Fibroblast of skin of right quadriceps (primary cell): ENCODE measurements at places on chromosomes 7 and 10.

DNA sequence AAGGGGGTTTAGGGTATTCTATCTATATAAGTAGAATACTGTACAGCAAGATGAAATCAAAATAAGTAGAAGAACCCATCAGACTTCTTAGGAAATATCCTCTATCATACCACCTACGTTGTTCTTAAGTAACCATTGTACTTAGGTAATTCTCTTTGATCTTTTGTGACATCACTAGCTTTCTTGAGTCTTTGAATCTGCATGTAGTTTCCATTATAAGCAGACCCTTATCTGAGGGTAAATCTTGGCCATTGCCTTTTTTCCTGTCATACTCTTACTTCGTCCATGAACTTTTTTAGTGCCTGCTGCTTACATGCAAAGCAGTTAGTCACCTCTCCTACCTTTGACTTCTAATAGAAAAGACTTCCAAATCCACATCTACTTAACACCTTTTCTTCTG lies 49.0 kb downstream of the WAC start:
- DNase-seq: no peak

DNA sequence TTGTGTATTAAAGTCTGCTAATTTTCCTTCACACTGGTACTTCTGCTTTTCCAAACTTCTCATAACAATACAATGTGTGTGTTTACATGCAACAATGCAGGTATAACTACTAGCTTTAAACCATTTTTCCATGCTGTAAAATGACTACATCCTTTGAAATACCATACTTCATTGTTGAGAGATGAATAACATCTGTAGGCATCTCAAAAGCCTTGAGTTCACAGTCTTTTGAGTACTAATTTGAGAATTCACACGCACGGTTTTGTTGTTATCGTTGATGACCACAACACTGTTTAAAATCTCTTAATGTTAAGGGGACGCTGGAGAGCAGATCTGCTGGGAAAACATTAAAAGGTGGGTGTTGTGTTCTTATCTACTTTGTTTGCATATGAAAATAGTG lies 37.4 kb downstream of the SEMA3A start:
- DNase-seq: no peak

GRCh38 chr7:143458263-143458662 lies 15.0 kb downstream of the TAS2R60 start:
- peak; percentile 87 for DNase-seq

GRCh38 chr7:14836006-14836405 lies 66.5 kb downstream of the DGKB start:
- no peak for DNase-seq

DNA sequence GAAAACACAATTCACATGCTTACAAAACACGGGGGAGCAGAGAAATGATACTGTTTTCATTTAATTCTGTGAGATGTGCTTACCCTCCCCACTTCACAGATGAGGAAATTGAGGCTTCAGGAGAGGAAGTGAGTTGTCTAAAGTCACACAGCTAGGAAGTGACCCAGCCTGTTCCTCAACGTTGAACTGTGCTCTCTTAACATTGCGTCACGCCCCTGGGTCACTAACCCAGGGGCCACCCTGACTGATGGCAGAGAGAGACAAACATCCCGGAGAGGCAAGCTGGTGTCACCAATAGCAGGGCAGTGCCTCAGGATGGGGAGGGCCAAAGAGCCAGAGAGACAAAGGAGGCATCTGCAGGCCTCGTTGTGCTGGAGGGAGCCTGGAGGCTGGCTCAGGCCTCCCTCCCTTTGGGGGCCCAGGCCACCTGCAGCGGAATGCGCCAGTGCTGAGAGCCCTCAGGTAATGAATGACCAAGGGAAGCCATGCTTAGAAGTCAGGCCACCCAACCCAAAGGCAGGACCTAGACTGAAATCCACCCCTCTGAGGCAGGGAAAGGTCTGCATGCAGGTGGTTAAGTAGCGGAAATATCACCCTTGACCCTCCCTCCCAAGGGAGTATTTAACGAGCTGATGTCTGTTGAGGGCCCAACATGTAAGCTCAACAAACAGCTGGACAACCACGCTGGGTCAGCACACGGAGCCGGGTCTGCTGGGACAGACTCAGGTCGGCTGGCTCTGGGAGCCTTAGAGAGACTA lies 81.3 kb downstream of the C10orf105 start:
- no peak for DNase-seq

- DNase-seq: no peak
Observed at GRCh38 chr7:80334908-80335307, 177.0 kb downstream of the GNAT3 start.

GRCh38 chr10:129219364-129219763 lies 247.7 kb upstream of the MGMT start:
- DNase-seq: no peak

DNA sequence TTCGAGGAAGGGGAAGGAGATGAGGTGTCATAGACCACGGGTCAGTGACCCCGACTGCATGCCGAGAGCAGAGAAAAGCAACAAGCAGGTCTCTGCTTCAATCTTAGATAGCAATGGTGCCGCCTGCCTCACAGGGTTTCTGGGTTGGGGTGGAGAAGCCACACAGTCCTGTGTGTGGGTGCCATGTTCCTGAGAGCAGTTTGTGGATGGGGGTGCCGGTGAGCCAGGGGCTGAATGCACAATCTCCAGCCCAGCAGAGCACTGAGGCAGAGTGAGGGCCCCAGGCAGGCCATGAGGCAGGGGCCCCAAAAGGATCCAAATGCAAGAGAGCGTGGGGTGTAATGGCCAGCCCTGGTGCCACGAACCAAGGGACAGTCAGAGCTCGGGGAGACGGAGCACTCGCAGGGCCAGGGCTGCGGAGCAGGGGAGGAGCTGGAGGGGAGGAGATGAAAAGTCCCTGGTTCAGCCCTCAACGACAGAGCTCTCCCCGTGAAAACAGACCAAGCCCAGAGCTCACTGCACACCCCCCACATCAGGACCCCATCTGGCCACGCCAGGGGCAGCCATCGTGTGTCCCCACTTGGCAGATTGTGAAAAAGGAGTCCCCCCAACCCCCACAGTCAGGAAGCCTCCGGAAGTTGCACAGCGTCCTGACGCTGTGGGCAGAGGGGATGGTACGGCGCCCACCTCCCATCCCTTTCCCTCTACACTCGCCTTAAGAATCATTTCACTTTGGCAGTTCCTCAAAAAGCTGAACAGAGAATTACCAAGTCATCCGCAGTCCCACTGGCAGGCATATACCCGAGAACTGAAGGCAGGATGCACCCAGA lies 19.9 kb downstream of the WDR86 start:
- no peak for DNase-seq

DNA sequence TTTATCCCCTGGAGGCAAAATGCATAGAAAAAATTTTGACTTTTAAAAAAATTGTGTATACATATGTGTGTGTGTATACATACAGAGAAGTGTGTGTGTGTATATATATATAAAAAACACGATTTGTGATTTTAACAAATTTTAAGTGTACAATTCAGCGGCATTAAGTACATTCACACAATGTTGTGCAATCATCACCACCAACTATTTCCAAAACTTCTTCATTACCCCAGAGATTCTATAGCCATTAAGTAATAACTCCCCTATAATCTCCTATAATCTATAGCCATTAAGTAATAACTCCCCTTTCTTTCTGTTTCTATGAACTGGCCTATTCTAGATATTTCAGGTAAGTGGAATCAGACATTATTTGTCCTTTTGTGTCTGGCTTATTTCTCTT lies 20.7 kb upstream of the CAMK2B start:
- DNase-seq: no peak

DNA sequence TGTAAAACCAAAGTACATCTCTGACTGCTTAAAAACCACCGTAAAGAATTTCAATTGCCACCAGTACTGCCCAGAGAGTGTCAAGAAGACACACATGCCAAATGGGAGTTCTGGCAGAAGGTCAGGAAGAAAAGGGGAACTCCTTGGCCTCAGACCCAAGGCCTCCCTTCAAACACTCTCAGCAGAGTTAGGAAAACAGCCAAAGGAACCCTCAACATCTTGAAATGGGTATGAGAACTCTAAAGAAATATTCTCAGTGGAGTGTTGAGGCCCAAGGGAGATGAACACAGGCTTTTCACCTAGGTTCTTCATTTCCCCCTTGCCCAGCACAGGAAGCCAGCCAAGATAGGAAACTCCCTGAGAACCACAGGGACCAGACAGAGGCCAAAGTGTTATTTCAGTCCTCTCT lies 96.1 kb upstream of the ASAH2 start:
- no peak for DNase-seq

DNA sequence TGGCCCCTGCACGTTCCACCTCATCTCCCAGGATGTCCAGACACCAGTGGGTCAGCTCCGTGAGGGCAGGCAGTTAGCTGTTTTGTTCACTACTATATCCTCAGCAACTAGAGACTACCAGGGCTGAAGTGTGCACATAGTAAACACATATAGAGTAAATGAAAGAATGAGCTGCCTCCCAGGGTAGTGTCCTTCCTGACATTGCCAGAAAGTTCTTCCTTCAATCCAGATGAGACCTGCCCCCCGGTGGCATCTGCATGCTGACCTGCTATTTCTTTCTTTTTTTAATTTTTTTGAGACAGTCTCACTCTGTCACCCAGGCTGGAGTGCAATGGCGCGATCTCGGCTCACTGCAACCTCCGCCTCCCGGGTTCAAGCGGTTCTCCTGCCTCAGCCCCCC lies 14.0 kb upstream of the ARPC1A start:
- DNase-seq: no peak

GRCh38 chr10:86163522-86164173 lies 202.9 kb downstream of the GRID1 start:
- no peak for DNase-seq

DNA sequence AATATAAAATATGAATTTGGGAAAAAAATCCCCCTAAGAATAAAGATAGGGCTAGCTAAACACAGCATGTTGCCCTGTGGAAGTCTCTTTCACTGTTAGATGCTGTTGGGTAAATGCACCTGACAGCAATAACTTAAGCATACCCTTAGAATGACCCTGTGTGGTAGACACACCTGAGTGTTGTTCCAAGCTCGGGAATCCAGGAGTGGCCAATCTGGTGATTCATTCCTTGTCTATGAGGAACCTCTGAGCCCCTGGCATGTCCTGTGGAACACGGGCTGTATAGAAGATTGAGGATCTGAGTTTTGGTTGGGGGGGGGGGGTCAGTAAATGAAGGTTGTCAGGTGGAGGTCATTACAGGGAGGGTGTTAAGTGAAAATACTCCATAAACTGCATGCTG lies 730.0 kb upstream of the IGFBP3 start:
- DNase-seq: no peak

- no peak for DNase-seq
Observed at GRCh38 chr7:50305583-50306493, 1.3 kb downstream of the IKZF1 start.

DNA sequence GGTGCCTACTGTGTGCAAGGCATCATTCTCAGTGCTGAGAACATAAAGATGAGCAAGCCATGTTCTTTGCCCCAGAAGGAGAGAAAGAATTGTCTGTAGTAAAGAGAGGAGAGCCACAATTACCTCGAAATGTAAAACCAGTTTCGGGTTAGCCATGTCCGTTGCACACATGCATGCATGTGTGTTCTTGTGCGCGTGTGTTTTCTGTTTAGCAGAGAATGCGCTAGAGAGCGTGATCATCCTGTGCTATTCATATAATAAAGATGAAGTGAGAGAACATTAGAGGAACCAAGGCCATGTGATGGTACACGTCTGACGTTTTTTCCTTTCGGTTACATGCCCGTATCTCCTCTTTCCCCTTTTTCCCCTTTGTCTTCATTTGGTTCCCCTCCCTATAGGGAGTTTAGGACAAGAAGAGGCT lies 158.2 kb downstream of the CELF2 start:
- DNase-seq: no peak

DNA sequence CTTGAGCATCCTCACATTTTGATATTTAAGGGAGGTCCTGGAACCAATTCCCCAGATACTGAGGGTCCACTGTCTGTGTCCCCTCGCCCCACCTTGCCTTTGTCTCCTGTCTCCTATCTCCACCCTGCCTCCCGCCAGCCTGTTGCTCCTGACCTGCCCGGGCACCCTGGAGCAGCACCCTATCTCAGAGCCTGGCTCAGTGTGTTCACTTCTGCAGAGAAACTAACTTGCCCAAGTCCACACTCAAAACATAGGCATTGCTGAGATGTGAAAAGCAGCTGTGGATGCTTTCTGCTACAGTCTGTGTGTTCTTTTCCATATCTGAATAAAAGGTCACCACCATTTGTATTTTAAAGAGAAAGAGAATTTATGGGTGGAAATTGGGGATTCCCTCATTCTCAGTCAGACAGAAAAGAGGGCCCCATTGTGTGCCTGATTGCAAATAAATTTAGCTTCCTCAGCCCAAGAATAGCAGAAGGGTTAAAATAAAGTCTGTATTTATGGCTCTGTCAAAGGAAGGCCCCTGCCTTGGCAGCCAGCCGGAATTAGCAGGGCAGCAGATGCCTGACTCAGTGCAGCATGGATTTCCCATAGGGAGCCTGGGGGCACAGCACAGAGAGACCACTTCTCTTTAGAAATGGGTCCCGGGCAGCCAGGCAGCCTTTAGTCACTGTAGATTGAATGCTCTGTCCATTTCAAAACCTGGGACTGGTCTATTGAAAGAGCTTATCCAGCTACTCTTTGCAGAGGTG lies 161.3 kb downstream of the EGFR start:
- peak; percentile 59 for DNase-seq

GRCh38 chr10:65827359-65827758 lies 1098.5 kb upstream of the LRRTM3 start:
- no peak for DNase-seq

DNA sequence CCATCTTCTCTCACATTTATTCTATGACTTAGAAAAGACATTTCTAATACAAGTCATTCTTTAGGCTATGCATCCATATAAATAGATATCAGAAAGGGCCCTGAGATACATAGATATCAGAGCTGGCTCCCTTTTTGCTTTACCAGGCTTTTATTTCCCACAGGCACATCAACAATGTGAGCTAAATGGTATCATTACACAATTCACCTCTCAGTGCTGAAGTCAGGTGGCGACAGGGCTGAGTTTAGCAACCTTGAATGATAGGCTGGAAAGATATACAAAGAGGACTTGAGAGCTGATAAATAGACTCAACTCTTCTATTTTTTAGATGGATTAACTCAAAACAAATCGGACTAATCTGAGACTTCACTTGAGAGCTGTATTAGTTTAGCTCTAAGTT lies 189.2 kb upstream of the COL1A2 start:
- no peak for DNase-seq

DNA sequence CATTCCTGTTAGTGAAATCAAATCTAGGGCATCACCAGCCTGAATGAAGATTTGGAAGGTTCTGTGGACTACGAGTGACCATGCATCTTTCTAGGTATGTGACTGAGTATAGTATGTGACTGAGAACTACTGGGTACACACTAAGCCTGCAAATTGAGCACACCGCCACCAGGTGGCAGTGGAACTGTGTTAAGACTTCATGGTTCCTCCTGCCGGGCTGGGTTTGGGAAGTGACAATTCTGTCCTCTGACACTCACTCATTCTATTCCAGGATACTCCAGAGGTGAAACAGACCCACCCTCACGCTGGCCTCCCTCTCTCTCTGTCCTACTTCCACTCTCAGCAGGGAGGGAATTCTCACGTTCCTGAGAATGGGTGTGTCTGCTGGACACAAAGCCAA lies 84.0 kb upstream of the TMEM248 start:
- DNase-seq: no peak
